ENCODE measurements at places on chromosomes 16 and 17. TPM values are rescaled to one million over a fixed set of nuclear protein-coding genes. Genes with fewer than 3 reads are reported as not detected.

NDEL1 gene
- 99.6 TPM for total RNA-seq

GRCh38 chr17:68097161-68097805 is 61.7 kb downstream of the KPNA2 start:
- no peak for DNase-seq

BTBD17 gene
- 0.36 TPM for total RNA-seq

SLFN14 gene
- not detected for total RNA-seq

KCNJ18 gene
- not detected for total RNA-seq

GRCh38 chr17:47204722-47205418 is 4.3 kb upstream of the MYL4 start:
- DNase-seq = no peak

GRCh38 chr17:12048843-12049473 is 28.3 kb downstream of the MAP2K4 start:
- no peak for DNase-seq

- no peak for DNase-seq
These were observed 167.8 kb upstream of the ASIC2 start for GRCh38 chr17:33460781-33461450.

GRCh38 chr16:50979806-50980620 is 171.1 kb downstream of the SALL1 start:
- DNase-seq = no peak

GRCh38 chr16:72282362-72282761 is 110.4 kb upstream of the PMFBP1 start:
- DNase-seq = no peak

FOXO3B gene
- 7.4 TPM for total RNA-seq

NPW gene
- total RNA-seq = not detected

GRCh38 chr16:12801511-12802042 is 2.1 kb downstream of the CPPED1 start:
- no peak for DNase-seq

DNA sequence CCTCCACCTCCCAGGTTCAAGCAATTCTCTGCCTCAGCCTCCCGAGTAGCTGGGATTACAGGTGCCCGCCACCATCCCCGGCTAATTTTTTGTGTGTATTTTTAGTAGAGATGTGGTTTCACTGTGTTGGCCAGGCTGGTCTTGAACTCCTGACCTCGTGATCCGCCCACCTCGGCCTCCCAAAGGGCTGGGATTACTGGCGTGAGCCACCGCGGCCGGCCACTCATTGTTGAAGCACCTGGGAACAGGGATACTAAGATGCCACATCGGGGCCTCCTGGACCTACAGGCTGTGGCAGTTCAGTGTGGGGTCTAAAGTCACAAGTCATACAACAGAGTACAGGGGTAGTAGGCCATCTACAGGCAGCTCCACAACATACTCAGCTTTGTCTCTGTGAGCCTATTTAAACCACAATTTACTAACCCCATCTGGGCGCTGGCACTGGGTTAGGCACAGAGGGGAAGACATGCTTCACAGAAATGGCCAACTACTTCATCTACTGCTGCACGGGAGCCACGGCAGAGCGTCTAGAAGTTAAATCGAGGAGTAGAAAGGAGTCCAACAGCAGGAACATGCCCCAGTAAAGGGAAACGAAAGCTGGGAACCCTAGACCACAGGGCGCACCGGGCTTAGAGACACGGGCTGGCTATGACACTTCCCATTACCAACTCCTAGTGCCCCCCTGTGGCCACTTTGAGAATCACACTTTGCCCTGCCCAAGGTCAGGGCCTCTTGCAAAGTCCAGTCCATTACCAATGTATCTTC is 4.3 kb downstream of the VAMP2 start:
- DNase-seq = peak; percentile 99

DNA sequence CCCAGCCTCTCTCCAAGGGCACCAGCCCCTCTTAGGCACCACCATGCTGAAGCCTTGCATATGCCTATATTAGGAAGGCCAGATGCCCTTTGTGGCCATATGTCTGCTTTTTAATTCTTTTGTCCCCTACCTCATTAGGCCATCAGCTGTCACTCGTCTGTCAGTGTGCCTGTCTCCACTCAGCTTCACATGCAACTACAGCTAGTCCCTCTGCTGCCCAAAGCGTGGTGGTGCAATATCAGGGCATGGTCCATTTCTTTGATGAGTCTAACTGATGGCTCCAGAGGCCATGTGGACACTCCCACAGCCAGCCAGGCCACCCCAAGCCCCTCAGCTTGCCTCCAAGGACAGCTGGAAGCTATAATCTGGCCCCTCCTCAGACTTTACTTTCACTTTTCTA is 36.3 kb downstream of the MYO18A start:
- DNase-seq = no peak

STAT5A gene
- 175 TPM for total RNA-seq
